D721Med (cell line): ENCODE measurements at places on chromosomes 13 and 19.

- no peak for DNase-seq
Measured at GRCh38 chr19:58393725-58394033, 1.8 kb upstream of the RNF225 start.

GRCh38 chr13:25765266-25765665, 286.6 kb downstream of the SHISA2 start:
- DNase-seq, result no peak

- DNase-seq, result no peak
Measured at GRCh38 chr19:10327793-10328192, 5.5 kb downstream of the RAVER1 start.

GRCh38 chr13:87122551-87122950, 548.6 kb upstream of the SLITRK5 start:
- no peak for DNase-seq

DNA sequence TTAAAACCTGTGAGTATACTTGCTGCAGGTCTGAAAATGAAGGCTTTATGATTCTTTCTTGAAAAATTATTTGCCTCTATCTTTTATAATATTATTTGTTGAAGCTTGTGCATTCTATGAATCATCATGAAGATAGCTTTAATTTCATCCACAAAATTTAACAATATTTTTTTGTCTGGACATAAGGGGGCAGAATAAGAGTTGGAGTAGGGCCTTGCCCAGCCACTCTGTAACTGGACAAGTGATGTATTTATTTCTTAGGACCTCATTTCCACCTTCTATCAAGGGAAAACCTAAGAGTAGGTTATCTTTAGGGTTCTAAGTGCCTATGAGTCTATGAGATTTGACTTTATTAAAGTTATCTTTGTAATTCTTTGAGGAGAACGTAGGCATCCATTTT, 49.9 kb downstream of the N4BP2L1 start:
- DNase-seq, result no peak

GRCh38 chr13:63124863-63125262, 1709.2 kb upstream of the PCDH20 start:
- no peak for DNase-seq

- no peak for DNase-seq
Measured at GRCh38 chr13:29210676-29211075, 384.8 kb downstream of the SLC7A1 start.

DNA sequence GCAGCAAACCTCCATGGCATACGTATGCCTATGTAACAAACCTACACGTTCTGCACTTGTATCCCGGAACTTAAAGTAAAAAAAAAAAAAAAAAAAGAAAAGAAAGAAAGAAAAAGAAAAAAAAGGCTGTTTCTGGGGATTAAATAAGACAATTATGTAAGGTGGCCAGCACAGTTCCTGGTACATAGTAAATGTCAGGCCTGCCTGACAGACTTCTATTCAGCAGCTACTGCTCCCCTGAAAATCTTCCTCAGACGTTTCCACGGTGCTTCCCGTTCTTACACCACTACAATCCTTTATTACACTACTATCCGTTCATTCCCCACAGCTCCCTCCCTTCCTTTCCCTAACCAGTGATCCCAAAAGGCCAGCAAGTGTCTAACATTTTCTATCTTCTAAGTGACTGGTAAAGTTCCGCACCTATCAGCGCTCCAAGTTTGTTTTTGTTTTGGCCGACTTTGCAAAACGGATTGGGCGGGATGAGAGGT, 636 bp upstream of the RB1 start:
- DNase-seq, result no peak

DNA sequence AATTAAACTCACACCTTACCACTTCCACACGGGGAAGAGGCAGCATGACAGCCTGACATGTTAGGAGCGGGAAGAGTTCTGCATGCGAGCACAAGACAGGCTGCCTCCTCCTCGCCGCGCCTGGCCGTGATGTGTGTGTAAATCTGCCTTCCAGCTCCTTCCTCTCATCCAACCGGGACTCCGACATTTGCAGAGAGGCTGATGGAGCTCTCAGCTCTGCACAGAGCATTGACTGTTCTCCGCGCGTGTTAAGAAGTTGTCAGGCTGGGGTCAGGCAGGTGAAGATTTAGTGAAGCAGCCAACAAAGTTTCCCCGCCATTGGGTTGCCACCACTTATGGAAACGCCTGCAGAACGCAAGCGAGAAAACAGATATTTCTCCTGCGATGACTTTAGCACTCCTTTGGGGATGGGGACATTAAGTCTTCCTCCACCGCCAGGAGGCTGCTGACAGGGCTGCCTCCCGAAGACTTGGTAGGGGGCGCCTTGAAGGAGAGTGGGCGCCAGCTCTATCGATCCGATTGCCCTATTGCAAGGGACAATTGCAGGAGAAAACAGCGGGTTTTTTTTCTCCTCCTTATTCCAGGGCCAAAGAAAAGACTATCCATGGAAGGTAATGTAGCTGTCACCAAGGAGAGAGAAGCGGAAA, 213.9 kb upstream of the TSHZ3 start:
- no peak for DNase-seq

DNA sequence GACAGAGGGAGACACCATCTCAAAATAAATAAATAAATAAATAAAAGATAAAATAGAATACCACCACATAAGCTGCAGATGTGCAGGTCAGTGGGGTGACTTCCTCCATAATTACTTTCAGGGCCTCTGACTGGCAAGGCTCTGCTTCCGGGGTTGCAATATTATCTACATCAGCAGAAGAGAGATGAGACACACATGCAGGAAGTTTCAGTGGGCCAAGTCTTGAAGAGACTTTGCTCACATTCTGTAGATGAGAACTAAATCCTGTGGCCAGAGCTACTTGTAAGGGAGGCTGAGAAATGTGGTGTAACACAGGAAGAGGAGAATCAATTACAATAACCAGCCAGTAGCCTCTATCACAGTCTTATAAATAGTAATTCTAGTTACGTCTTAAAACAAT, 89.9 kb upstream of the MAB21L1 start:
- DNase-seq, result no peak

DNA sequence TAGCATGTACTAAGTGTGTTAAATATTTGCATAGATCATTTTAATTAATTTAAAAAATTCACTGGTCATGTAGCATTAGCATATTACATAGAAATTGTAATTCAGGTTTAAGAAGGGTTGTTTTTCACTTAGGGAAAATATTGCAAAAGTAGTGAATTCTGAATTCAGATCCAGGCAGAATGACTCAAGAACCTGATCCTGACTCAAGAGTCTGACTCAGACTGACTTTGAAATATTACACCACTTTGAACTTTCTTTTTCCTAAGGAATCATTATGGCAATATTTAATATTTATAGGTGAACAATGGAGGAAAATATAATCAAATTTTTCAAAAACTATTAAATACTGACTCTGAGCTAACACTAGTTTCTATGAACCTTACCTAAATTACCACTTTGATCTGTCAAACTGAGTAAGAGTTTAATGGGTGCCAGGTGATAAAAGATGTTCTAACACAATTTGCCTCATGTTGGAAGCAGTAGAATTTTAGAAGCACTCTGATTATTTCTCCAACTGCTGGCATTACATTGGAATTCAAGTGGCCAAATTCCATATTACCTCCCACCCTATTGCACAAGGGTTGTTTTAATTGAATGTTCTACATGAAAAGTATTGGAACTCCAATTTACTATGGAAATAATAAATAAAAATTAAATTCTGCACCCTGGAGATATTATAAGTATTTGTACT, 261.6 kb downstream of the SLITRK1 start:
- DNase-seq, result no peak

DNA sequence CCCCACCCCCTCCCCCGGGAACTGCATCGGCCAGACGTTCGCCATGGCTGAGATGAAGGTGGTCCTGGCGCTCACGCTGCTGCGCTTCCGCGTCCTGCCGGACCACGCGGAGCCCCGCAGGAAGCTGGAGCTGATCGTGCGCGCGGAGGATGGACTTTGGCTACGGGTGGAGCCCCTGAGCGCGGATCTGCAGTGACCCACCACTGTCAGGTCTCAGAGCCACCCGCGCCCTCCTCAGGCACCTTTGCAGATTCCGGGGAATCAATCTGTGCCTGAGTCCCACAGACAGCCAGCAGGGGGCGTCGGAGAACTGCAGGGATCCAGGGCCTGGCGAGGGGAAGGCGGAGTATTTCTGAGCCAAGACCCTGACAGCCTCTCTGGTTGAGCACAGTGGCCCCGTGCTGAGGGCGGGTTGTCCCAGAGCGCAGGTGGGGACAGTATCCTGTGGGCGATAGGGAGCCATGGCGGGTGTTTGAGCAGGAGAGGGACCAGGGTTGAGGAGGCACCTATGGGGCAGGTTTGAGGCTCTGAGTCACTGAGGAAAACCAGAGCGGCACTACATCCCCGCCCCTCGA, 30.4 kb upstream of the CYP4F8 start:
- peak; percentile 46 for DNase-seq

DNA sequence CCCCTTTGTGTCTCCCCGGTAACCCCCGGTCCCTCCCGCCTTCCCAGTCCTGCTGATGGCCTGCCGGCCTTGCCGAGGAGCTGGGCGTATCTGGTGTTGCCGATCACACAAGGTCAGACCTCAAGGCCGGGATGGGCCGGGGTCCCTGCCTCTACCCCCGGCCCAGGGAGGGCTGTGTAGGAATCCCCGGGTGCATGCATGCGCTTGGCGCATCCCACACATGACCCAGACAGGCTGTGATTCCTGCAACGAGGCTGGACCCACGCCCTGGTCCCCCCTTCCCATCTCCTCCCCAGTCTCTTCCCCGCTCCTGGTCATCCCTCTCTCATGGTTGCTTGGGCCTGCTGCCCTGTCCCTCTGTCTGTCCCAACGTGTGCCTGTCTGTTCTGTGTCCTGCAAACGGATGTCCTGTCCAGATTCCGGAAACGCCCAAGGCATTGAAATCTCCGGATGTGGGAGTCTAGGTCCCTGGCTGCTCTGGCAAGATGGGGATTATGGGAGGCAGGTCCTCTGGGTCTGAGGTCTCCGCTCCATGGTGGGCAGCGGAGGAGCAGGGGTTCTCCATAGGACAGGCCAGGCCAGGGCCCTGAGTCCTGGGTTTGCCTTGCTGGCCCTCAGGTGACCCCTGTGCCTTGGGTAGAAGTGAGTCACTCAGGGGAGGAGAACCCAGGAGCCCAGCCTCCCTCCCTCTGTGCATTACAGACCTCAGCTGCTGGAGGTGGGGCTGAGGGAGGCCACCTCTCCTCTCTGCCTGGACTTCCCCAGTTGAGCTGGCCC, 1.6 kb downstream of the PKN1 start:
- no peak for DNase-seq

DNA sequence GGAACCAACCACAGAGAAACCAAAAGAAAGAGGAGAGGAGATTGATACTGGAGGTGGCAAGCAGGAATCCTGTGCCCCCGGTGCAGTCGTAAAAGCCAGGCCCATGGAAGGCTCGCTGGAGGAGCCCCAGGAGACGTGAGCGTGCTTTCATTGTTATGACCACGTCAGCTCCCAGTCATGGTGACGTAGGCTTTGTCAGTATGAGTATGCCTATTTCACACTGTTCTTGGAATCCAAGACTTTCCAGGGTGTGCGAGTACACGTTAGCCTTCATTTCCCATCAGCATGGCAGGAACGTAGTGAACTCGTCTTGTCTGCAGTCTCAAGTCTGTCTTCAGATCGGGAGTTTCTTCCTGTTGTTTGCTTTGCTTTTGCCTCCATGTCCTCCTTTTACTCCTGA, 15.4 kb upstream of the CHAMP1 start:
- DNase-seq, result no peak

DNA sequence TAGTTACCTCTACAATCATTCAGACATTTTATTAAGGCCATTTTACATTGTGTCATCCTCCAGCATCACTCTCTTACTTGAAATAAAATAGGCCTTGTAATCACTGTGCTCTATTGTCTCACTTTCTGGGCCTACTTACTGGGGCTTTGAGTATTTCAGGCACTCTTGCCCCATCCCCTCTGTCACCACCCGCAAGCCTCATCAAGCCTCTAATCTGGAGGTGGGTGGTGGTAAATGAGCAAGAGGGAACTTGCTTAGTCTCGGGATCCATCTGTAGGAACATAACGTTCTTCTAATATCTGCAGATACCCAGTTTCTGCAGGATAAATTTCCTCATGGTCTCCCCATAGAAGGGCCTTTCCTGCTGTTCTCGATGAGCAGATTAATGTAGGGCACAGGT, 19.4 kb upstream of the GPR18 start:
- no peak for DNase-seq

DNA sequence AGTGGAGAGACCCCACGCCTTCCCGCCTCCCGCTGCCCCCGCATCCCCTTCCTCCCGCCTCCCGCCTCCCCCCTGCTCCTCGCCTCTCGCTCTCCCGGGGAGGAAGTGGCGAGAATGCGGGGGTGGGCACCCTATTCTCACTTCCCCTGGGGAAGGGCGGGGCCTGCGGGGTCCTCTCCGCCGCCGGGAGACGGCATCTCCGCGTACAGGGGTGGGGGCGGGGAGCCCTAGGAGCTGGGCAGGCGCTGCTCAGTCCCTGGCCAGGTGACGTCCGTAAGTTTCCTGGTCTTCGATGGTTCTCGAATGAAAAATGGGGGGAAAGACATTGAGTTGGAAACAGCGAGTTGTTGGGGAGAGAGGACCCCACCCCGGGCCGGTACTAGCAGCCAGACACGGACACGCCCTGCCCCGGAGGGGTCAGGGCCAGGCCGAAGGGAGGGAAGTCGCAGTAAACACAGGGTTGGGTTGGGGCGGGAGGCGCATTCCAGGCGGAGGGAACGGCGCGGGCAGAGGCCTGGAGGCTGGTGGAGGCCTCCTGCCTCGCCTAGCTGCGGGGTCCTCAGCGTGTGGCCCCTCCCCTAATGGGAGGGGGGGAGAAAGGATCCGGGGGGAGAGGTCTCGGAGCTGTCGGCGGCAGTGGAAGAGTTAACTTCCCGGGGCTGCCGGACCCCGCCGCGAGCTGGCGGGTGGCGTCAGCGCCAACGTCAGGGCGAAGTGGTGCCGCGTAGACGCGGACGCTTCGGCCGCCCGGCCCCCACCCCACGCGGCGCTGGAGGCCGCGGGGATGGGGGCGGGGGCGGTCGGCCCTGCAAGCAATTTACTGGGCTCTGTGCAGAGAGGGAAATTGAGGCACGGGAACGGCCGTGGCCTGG, 10.4 kb upstream of the JUND start:
- DNase-seq, result peak; percentile 80

- no peak for DNase-seq
Measured at GRCh38 chr13:35210261-35210660, 266.2 kb downstream of the MAB21L1 start.

DNA sequence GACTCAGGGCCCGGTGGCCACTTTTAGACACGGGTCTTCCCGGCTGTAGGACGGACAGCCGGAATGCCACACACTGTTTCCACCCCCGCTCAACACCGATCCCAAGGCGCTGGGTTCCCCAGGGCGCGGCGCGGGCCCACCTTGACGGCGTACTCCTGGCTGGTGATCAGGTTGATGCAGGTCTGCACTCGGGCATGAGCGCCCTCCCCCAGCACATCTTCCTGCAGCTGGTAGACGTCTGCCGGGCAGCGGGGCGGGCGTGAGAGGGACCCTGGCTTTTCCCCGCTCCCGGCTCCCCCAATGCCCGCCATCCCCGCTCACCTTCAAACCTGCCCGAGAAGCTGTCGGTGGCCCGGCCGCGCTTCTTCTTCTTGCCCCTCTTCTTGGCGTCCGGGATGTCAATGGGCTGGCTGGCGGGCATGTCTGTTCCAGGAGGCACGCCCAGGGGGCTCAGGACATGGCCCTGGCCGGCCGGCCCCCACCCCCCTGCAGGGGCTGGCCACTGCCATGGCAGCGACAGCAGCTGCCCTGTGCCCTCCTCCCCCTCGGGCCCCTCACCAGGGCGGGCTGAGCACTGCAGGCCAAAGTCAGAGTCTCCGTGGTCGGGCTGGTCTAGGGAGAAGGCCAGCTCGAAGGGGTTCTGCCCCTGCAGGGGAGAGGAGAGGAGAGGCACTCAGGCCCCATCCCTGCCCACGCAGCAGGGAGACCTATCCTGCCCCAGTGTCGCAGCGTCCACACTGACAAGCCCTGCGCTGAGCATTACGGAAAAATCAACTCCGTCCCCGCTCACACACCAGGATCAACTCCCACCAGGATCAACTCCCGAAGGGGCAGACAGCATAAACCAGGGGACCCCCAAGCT, 4.8 kb downstream of the MKNK2 start:
- no peak for DNase-seq
